ENCODE measurements at places on chromosomes 16 and 17.

DNA sequence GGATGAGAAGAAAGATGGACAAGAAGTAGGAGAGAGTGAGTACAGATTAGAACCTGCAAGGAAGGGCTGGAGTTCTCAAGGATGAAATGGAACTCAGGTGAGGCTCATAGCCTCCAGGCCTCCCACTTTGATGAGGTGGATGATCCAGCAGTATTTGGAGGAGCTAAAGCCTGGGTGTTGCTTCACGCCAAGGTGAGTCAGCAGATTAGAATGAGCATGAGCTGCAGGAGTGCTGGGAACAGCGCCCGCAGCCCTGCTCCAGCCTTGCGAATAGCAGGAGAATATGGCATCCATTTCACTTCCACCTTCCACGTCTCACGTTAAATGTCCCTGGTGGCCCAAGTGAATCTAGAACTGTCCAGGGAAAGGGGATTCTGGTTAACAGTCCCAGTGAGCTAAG is 94.4 kb upstream of the CPHXL start:
- DNase-seq: no peak

DNA sequence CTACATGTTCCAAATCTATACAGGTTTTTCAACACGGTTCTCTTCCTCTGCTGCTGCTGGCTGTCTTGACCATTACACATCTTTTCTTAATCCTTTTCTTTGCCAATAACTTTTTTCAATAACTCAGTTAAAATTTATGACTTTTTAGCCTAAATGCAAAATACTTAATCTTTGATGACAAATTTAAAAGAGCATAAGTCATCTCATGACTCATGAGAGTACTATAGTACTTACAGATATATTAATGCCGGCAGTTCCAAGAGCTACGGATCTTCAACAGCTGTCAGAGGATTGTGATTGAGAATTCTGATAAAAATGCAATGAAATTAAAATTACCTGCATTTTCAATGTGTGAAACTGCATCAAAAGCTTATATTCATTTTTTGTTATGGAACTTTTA is 105.5 kb downstream of the KPNA2 start:
- no peak for DNase-seq

DNA sequence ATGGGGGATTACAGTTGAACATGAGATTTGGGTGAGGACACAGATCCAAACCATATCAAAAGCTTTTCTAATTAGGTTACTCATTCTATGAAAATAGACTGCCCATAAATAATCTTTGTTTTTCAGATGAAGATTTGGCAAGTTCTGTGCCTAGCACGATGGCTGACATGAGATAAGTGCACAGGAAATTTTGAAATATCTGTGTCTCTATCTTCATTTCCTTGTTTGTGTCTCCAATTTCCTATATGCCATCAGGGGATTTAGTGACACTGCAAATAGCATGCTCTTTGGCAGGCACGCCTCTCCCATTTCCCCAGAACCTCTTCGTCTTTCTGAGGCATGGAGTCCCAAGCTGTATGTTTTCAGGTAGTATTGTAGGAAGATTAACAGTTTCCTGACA is 544.6 kb downstream of the CDH13 start:
- DNase-seq: no peak

GRCh38 chr17:47808830-47809480 is 12.6 kb downstream of the OSBPL7 start:
- no peak for DNase-seq

- DNase-seq: peak; percentile 64
Observed at GRCh38 chr17:2237521-2237921, 66.1 kb downstream of the SMG6 start.

- no peak for DNase-seq
Observed at GRCh38 chr17:10278218-10278617, 79.8 kb upstream of the GAS7 start.

DNA sequence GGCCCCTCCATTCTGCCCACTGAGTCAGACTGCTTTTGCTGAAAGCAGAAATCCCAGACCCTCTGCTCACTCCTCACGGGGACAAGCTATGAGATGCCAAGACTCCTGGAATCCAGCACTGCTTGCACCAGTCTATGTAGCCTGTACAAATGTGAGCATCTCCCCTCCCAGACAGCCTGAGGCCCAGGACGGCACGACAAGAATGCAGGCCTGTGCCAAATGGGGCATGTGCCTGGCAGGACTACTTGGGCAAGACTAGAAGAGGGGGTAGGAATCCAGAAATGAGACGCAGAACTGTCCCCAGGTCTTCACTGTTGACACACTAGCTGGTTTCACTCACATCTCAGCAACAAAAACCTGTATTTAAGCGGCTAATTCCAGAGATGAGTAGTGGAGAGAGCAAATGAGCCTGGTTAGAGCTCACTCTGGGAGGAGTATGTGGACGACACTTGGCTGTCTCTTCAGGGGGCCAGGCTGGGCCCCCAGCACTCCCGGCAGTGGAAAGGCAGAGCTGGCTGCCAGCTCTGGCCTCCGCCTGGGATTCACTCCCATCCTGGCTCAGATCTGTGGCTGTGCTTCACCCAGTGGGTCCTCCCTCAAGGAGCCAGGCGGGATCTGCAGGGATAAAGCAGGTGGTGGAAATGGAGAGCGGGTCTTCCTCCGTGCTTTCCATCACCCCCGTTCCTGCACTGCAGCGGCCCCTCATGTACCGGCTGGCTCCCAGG is 2.9 kb upstream of the MYO1C start:
- no peak for DNase-seq

DNA sequence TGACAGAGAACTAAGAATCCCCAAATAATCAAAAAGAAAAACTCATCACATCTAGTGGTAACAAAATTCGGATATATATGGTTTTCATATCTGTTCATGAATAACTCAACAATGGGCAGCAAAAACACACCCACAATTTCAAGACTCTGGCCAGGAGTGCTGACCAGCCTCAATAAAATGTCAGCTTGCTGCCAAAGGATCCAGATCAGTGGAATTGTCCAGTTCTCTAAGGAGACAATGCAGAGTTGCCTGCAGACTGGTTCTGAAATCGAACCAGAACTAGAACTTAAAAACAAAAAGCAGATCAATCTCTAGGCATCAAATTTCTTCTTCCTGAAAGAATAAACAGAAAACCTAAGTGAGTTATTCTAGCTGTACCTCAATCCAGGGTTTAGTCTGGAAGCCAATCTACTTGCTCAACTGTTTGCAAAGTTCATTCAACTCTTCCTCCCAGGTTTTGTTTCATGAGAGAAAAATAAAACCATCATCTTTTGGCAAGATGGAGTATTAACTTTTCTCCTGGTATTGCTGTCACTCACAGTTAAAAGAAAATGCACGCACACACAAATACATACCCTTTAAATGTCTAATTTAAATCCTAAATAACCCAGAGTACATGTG is 61.0 kb downstream of the CFDP1 start:
- DNase-seq: no peak

DNA sequence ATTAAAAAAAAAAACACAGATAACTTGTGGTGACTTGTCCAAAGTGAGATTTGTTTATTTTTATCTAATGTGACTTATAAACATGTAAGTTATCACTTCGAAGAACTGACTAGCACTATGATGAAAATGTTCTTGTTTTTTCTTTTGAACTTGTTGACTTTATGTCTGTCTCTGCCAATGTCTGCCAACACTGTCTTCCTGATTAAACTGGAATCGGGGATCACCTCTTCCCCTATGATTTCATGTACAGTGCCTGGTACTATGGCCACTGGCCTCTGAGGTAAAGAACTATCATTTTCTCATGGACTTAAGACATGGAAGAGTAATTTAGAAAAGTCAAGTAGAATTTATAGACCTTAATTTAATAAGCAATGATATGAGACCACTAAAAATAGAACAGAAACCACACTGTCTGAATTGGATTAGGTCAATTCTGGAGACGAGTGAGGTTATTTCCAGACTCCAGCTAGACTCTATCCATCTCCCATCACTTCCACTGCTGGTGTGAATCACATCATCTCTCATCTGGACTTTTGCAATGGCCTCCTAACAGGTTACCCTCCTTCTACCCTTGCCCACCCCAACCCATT is 8.9 kb downstream of the C17orf78 start:
- no peak for DNase-seq

DNA sequence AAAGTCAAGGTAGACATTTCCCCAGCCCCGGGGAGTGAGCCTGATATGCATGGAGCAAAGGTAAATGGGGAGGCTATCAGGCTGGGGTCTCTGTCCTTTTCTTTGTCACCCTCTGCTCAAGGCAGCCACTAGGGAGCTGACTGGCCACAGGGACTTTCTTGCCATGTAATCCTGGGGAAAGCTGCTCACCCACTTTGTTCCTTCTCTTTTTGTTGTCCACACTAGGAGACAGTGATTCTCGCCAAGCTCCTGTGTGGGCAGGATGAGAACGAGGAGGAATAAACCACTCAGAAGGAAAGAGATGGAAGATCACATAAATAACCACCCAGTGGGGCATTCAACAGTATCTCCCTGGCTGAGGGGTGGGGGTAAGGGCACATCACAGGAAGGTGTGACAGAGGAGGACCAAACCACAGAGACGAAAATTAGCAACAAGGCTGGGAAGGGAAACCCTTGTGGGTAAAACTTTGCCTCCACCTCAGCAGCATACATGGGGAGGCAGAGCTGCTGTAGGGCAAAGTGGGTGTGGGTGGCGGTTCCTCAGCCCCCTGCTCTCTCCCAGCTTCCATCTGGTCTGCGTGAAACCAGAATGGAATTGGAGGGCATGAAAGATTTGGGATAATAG is 26.2 kb upstream of the CCL1 start:
- DNase-seq: no peak
